Muscle of leg (tissue), 16 donors: ENCODE measurements at places on chromosomes 11 and 22. TPM values are rescaled to one million over a fixed set of nuclear protein-coding genes. Genes with fewer than 3 reads are reported as not detected.

The OR51E1 gene
- 3.1 TPM for total RNA-seq

The TENM4 gene
- 11.8 TPM for total RNA-seq

The KLHDC7B gene
- total RNA-seq: not detected

The ACRV1 gene
- total RNA-seq: not detected

The FAM83F gene
- total RNA-seq: 0.09 TPM

The SOX10 gene
- 2.2 TPM for total RNA-seq

The PAMR1 gene
- total RNA-seq: 29.9 TPM

The CATSPER1 gene
- total RNA-seq: 0.09 TPM

The TCP11L1 gene
- 9.2 TPM for total RNA-seq

The PATE2 gene
- 0.13 TPM for total RNA-seq

The OR8B12 gene
- total RNA-seq: not detected

The GRK3 gene
- 9.0 TPM for total RNA-seq

The CRYBB3 gene
- 0.13 TPM for total RNA-seq

The DBX1 gene
- total RNA-seq: 1.3 TPM

The OR5AP2 gene
- not detected for total RNA-seq

The ANKK1 gene
- total RNA-seq: 0.09 TPM

The GAL3ST3 gene
- 0.80 TPM for total RNA-seq

The CCDC15 gene
- total RNA-seq: 4.0 TPM

The LMF2 gene
- 27.0 TPM for total RNA-seq

The PIM3 gene
- 14.7 TPM for total RNA-seq

The CALCB gene
- 0.66 TPM for total RNA-seq

The OR52M1 gene
- not detected for total RNA-seq

The ADAMTS15 gene
- 17.8 TPM for total RNA-seq

The CD82 gene
- total RNA-seq: 25.8 TPM

The HSPB2 gene
- total RNA-seq: 63.2 TPM

The SPATA19 gene
- not detected for total RNA-seq

The MS4A6A gene
- total RNA-seq: 27.6 TPM

The BTBD18 gene
- not detected for total RNA-seq

The KRTAP5-4 gene
- not detected for total RNA-seq

The PIWIL4 gene
- 3.0 TPM for total RNA-seq

The RAB38 gene
- total RNA-seq: 3.5 TPM

The P2RY6 gene
- total RNA-seq: 0.53 TPM

The OR52A1 gene
- not detected for total RNA-seq

The APOA1 gene
- total RNA-seq: 2.9 TPM

The BRD1 gene
- total RNA-seq: 19.4 TPM

The GVQW3 gene
- 3.4 TPM for total RNA-seq

The MYO7A gene
- total RNA-seq: 3.8 TPM

The ZDHHC24 gene
- total RNA-seq: 3.5 TPM

The SLC22A6 gene
- not detected for total RNA-seq

The SLC6A5 gene
- total RNA-seq: not detected

The HIC2 gene
- total RNA-seq: 4.2 TPM

The SMC1B gene
- total RNA-seq: 0.04 TPM

The FAM168A gene
- 18.9 TPM for total RNA-seq

The CHST1 gene
- 6.7 TPM for total RNA-seq

The RAC2 gene
- total RNA-seq: 2.4 TPM

The GRM5 gene
- 0.04 TPM for total RNA-seq

The OR6A2 gene
- total RNA-seq: 0.04 TPM

The KCNE3 gene
- total RNA-seq: 2.4 TPM

The ATP6V1E1 gene
- total RNA-seq: 75.3 TPM
